ENCODE measurements at places on chromosomes 7 and 10.

DNA sequence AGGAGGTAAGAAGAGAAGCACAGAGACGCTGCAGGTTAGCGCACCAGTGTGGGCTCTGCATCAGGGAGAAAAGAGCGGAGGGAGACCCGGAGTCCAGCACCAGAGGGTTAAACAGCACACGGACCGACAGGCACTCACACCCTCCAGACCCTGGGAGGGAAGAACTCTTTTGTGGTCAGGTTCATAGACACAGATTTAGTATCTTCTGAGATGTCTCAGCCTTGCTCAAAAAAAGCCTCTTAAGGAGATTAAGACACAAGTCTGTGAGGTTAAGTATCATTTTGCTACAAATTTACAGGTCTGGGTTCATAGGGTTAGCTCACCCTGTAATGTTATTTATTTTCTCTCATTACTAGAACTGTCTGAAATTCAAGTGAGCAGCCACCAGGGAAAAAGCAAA, 16.8 kb upstream of the NDST2 start:
- DNase-seq: no peak

DNA sequence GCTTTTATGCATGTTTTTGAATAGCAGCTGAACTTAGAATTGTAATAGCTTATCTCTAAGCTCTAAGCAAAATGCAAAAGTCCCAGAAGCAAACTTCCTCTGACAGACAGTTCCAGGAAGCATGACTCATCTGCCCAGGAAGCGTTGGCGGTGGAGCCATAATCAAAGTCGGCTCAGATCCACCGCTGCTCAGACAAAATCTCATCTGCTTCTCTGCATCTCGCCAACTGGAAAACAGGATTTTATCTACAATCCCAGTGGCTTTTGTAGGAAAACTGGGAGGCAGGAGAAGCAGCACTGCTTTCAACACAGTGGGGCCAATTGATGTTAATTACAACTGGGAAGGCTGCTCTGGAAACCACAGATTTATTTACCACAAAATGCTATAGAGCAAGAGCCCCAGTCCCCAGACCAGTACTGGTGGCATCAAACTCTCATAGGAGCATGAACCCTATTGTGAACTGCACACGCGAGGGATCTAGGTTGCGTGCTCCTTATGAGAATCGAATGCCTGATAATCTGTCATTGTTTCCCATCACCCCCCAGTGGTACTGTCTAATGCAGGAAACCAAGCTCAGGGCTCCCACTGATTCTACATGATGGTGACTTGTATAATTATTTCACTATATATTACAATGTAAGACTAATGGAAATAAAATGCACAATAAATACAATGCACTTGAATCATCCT, 99.9 kb downstream of the CUBN start:
- no peak for DNase-seq

- no peak for DNase-seq
These were observed 180.3 kb downstream of the SH2D4B start for GRCh38 chr10:80718024-80718423.

DNA sequence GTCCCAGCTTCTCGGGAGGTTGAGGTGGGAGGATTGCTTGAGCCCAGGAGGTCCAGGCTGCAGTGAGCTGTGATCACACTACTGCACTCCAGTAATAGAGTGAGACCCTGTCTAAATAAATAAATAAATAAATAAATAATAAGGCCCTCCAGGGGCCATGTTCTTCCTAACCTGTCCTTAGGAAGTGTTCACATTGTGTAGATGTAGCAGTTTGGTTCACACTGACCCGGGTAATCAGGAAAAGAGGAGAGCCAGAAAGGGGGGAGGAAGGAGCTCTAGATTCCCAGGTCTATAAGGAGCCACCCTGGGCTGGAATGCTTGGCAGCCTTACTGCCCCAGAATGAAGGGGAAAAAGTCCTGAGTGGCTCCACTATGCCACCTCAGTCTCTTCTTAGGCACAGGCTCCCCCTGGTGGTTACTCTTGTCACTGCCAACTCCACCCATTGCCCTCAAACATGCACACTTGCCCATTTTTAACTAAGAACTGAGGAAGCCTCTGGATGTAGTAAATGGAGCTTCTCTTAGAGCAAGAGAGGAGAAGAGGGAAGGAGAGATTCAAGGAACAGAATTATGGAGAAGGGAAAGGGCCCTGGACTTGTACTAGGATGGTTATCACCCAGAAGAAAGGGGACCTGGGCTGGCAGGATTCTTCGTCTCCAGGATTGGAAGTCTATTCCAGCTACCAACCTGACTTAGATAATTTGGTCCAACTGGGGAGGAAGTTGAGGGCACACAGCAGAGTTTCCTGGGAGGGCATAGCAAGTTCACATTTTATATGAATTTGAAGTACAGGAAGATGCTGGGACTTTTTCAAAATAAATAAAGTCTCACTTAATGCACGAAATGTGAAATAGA, 7.8 kb downstream of the HPS6 start:
- peak; percentile 86 for DNase-seq

- no peak for DNase-seq
These were observed 84.2 kb downstream of the STRA8 start for GRCh38 chr7:135317676-135318325.

Data from G401 (cell line).